ENCODE measurements at places on chromosomes 16 and 17.

- DNase-seq: peak; percentile 22
These were observed 599.4 kb upstream of the CDH5 start for GRCh38 chr16:65767125-65767524.

- no peak for DNase-seq
These were observed 29.2 kb downstream of the AXIN2 start for GRCh38 chr17:65532101-65532890.

- no peak for DNase-seq
These were observed 1.0 kb downstream of the RHBDL3 start for GRCh38 chr17:32266389-32267301.

DNA sequence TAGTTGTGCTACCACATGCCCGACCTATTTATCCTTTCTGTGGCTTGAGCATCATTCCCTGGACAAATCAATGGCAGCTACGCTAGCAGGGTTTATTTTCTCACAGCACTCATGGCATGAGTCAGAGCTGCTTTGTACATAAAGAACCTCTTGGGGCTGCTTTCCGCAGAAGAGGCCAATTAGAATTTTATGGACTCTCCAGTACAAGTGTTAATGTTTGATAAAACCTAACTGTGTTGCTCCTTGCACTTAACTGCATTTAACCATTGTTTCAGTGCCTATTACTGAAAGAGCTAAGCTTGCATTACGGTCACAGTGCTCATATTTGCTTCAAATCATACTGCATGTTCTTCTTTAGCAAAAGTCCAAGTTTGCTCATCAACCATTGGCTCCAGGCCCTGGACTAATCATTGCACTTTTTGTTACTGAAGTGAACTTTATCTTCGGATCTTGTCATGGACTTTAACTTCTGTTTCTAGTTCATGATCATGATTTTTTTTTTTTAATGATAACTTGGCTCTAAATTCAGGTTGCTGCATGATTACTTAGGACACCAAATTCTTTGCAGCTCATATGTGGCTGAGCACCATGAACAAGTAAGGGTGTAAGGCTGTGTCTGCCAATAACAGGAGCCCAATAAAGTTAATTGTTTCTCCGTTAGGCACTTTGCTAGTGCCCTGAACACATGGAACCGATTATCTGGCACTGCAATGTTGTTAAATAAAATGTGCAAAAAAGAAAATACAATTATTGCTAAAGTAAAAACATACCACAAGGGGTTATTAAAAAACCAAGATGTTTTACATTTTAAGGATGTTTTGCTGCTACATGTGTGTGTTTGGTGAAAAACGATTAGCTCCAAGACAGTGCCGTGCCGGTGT, 492.2 kb downstream of the KCNJ2 start:
- DNase-seq: peak; percentile 98

DNA sequence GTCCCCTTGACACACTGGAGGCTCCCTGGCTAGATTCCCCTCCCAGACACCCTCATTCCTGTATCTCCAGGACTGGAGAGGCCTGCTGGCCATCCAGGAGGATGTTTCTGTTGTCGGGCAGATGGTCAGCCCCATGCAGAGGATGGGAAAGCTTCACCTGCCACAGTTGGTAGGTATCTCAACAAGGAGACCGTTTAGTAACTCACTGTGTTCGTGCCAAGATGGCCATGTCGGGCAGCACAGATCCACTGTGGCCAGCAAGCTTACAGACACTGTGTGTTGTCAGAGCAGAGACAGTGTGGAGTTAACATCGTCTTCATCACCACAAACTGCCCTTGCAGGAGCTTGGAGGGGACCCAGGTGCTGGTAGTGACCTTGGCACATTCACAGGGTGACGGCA, 390.9 kb downstream of the SEC14L1 start:
- DNase-seq: no peak

- no peak for DNase-seq
These were observed 266.7 kb downstream of the SOX9 start for GRCh38 chr17:72387487-72387886.

GRCh38 chr17:35087731-35088355, 24.3 kb upstream of the RFFL start:
- DNase-seq: peak; percentile 54

- no peak for DNase-seq
These were observed 83.2 kb downstream of the LITAF start for GRCh38 chr16:11503566-11503965.

- peak; percentile 15 for DNase-seq
These were observed 7.0 kb downstream of the PLXDC1 start for GRCh38 chr17:39144416-39144840.

DNA sequence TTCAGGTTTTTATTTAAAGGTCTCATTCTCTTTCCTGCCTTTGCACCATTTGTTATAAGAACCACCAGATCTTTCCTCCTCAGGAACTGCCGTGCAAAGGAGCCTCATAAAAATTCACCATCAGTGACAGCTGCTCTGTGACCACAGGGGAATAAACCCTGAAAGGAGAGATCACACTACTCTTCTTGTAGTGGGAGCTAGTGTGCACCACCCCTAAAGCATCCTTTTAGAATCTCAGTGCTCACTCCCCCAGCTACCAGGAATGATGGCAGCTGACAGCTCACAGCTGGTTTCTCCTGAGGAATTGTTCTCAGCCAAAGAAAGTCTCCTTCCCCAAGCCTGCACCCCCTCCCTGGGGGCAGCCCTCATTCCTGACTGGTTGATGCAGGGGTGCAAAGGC, 18.7 kb downstream of the VAT1L start:
- no peak for DNase-seq

DNA sequence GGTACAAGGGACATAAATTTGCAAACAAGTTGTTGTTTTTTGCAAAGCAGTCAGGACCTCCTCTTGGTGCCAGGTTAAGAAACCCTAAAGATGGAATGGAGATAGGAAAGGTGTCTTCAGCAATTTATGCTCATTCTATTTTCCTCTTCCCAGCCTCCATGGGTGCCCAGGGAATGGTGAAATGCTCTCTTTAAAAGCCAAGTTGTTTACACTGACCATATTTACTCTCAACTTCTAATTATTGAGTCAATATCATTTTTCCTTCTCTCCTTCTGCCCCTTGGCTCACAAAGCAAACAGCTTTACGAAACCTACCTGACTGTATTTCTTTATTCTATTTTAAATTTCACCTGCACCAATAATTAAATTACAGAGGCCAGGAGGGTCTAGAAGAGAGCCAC, 138.5 kb upstream of the IRX3 start:
- DNase-seq: peak; percentile 7

DNA sequence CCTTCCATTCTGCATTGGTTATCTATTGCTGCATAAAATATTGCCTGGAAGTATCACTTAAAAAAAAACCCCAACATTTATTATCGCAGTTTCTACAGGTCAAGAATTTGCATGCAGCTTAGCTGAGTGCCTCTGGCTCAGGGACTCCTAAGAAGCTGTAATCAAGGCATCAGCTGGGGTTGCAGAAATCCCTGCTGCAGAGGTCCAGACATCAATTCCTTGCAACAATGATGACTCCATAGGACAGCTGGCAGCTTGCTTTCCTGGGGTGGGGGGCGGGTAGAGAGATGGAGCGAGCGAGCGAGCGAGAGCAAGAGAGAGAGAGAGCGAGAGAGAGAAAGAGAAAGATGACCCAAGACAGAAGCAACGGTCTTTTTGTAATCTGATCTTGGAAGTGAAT, 308.1 kb downstream of the HAPSTR1 start:
- no peak for DNase-seq

GRCh38 chr17:20896153-20896649, 146.6 kb downstream of the USP22 start:
- no peak for DNase-seq

DNA sequence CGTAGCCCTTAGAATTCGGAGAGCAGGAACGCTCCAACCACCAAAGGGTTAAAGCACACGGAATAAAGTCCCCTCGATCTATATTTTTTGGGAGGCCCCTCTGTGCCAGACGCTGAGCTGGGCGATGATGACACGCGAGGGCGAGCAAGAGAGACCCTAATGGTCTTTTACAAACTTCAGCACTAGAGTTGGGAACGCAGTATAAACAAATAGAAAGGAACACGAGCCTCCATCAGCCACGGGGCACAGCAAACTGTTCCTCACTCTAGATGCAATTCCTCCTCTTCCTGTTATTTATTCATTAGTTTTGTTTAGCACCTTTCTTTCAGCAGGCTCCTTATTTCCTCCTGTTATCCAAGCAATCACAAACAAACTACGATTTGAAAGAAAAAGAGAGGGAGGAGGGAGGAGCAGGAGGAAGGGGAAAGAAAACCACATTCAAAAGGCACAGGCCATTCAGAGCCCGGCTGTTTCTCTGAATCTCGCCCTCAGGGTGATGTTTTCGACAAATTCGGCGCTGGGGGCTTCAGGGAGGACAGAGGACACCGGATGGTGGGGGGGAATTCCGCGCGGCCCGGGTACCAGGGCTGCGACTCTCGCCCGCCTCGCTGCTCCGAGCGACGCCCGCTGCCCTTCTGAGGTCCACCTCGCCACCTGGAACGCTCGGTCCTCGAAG, 1.6 kb downstream of the TOX3 start:
- DNase-seq: peak; percentile 35

GRCh38 chr16:66364117-66364958, 2.2 kb upstream of the CDH5 start:
- DNase-seq: no peak

DNA sequence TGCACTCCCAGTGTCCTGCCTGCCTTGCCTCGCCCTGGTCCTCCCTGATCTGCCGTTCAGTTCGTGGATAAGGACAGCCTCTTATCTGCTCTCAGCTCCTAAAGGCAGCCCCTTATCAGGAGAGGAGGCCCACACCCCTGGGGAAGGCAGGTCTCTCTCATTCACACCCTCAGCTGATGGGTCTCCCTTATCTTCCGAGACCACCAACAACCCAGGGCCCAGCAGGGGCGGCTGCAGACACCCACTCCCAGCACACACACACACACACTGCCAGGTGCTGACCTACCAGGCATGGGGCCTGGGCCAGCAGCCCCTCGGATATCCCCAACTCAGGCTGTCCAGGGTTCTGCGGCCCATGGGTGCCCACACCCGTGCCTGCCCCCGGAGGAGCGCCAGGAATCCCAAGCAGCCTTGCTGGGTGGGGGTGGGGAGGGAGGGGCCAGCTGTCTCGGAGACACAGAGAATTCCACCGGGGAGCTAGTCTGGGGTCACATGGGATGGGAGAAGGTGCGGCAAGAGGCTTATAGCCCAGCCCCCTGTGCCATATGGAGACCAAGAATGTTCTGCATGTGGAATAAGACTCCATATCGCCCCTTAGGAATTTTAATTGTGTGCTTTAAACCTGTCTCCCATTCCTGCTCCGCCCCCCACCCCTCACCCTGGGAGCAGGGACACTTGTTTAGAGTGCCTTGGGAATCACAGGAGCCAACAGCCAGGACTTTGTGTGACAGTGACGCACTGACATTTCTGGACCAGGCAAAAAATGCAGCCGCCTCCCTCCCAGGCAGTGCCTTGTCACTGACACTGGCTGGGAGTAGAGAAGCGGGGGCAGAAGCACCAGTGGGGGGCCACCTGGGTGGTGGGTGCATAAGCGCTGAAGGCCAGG, 41.9 kb upstream of the EMP2 start:
- no peak for DNase-seq

GRCh38 chr16:89051521-89052166, 42.0 kb upstream of the ACSF3 start:
- DNase-seq: no peak

- no peak for DNase-seq
These were observed 127.9 kb upstream of the CDH11 start for GRCh38 chr16:65249768-65250167.

- no peak for DNase-seq
These were observed 61.5 kb downstream of the HELZ start for GRCh38 chr17:67183531-67183930.

DNA sequence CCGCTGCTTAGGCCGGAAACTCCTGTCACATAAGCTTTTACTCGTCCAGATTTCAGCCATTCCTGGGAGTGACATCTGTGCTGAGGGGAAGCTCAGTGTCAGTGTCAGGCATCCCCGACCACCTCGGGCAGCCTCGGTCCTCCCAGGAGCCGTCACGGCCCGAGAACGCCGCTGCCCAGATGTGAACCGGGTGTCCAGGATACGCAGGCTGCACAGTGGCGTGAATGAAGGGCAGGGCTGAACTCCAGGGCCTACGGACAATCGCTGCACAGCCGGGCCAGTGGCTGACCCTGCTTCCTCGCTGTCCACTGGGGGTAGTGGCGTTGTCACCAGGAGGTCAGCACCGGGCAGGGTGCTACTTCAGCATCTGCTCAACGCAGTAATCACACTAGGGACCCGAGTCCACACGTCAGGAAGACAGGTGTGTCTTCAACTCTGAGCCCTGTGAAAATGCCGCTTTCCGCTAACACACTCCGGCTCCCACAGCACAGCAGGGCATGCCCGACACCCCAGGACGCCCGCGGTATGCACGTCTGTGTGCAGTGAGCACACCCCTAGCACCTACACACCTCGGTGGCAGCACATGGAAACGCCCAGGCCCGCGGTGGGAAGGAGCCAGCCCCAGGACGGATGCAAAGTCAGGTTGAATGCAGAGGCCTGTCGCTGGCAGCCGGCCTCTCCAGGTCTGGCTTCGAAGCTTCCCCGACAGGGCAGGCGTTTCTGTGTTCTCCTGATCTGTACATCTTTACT, 3.1 kb downstream of the LMF1 start:
- DNase-seq: no peak

DNA sequence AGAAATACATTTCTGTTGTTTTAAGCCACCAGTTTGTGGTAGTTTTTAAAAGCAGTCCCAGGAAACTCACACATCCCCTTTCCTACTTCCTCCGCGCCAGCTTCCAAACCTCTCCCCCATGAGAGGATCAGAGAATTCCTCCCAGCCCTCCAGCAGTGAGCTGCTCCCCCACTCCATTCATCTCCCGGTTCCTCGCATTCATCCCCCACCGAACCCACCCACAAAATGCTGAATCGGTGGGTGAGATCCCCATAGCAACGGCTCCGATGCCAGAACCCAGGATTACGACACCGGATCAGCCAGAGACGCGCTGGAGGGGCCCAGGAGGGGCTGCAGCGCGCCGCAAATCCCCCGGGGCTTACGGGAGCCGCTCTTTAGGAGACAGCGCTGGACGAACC, 251.4 kb upstream of the RPL38 start:
- DNase-seq: no peak

DNA sequence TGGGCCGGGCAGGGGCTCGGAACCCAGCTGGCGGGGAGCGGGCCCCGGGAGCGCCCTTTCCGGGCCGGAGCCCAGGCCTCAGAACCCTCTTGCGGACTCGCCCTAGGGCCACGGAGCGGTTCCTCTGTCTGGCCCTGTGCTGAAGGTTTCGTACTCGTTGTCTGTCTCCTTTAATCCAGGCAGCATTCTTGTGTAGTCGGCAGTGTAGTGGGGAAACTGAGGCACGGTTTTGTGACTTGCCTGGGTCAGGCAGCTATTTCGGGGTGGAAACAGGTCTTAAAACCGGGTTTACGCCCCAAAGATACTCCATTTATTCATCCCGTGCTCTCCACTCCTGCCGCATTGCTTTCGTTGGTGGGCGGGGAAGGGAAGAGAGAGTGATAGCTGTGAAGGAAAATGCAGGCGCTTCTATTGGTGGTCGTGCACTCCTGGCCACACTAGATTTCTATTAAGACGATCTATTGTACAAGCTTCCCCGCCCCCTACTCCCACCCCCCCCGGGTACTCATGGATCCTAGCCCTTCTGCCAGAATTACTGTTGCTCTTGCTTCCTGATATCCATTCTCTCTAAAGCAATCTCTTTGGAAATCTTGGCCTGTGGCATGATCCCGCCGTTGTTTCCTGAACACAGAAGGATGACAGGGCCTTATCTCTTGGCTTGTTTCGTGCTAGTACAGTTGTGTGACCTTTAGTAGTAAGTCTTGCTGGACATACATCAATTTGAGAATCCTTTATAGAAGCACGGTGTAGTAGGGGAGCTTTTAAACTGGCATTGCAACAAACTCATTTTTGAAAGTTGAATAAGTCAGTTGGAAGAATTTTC, 751 bp downstream of the DCAF7 start:
- DNase-seq: peak; percentile 76

Measured in NCI-H510A treated with DMSO at 0.1 percent for 48 hours (cell line).